ENCODE measurements at places on chromosomes 3 and 15. TPM values are rescaled to one million over a fixed set of nuclear protein-coding genes. Genes with fewer than 3 reads are reported as not detected.

The ZNF385D gene
- 17.4 TPM for polyA plus RNA-seq

GRCh38 chr3:108293858-108294257, 2.5 kb upstream of the HHLA2 start:
- DNase-seq, result no peak

The STX19 gene
- 0.32 TPM for polyA plus RNA-seq

The CSTA gene
- 0.32 TPM for polyA plus RNA-seq

The DNAJB8 gene
- not detected for polyA plus RNA-seq

DNA sequence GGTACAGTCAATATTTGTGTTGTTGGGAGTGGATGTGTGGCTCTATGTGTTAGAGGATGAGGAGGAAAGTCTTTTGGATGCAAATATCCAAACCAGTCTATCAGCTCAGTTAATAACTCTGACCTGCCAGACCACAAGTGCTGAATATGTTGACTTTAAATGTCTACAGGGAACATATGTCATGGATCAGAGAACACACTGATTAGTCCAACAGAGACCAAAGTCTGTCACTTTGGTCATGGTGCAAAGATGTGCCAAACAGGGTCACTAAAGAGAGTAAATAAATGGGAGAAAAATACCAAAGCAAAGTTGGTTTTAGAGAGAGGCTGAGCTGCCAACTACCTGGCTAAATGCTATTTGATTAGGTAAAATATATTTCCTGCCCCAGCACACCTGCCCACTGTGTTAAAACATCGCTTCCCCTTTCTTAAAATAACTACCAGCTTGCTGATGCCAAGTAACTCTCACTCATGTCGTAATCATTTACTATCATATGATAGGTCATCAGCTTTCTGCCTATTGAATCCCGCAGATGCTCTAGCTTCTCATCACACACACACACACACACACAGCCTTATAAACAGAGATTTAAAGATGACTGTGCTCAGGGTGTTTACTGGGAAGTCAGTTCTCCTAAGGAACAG, 173.3 kb downstream of the PDZRN3 start:
- DNase-seq, result no peak

- DNase-seq, result no peak
Observed at GRCh38 chr3:150230037-150230436, 178.1 kb upstream of the TSC22D2 start.

- no peak for DNase-seq
Observed at GRCh38 chr15:88745696-88746095, 57.5 kb upstream of the ACAN start.

The TMA7 gene
- 240 TPM for polyA plus RNA-seq

- DNase-seq, result no peak
Observed at GRCh38 chr3:23762214-23762613, 43.5 kb upstream of the UBE2E1 start.

DNA sequence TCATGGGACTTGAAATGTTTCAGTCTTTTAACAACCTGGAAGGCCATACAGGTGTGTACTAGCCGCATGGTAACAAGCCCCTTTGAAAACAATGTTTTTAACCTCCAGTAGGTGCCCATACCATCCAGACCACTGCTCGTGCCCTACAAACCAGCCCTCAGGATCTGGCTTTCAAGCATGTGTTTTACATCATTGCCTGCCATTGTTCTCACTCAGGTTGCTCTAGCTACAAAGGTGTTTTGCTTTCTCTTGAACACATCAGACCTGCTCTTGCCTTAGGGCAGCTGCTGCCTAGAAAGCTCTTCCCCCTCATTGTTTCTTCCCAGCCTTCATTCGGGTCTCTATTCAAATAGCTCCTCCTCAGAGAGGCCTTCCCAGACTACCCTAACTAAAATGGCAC, 32.3 kb upstream of the MAP3K13 start:
- no peak for DNase-seq

The SERPINI2 gene
- 1.9 TPM for polyA plus RNA-seq

GRCh38 chr3:85584779-85585356, 626.1 kb downstream of the CADM2 start:
- DNase-seq, result no peak

GRCh38 chr3:134437211-134437752, 48.5 kb downstream of the ANAPC13 start:
- no peak for DNase-seq

DNA sequence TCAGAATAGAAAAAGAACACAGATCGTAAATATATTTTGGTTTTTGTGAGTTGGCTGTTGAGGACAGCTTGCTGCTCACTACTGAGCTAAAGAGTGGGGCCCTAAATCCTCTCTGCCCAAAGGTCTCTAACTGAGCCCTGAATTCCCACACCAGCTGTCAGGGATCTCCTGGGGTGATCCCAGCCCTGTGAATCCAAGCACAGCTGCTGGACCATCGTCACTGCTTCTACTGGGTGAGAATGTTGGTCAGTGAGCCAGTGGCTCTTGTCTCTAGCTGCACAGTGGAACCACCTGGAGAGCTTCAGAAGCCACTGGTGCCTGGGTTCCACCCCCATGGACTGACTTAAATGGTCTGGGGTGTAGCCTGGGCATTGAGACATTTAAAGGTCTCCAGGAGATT, 90.5 kb upstream of the IL12A start:
- no peak for DNase-seq

DNA sequence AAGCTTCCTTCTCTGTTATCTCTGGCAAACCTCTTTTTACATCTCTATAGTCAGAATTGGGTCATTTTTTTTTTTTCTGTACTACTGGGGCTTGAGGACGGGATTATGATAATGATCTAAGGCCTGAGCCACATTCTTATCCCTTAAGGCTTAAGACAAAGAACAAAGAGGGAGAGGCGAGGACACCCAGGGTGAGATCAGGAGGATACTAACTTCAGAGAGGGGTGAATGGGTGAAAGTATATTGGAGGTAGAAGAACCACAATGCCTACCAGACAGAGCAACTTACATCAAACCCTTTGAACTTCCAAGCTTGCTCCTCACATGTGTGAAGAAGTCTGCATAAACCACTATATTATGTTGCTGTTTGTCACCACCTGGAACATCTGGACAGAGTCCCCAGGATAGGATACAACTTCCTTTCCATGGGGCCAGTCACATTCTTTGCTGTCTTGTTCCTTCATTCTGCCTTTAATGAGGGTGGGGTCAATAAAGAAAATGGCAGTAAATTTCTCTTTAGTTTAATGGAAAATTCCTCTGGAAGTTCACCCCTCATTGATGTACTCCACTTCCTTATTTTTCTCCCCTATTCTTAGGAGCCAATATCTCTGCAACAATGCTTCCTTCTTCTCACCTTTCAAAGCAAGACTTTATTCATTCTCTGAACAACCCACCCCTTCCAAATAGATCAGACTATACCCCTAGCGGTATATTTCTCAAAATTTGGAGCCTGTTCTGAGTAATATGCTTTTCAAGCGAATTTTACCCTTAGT, 9.1 kb upstream of the PDCD6IP start:
- no peak for DNase-seq

GRCh38 chr15:80485370-80486164, 81.4 kb downstream of the ARNT2 start:
- DNase-seq, result no peak

GRCh38 chr15:70343961-70344621, 246.4 kb upstream of the TLE3 start:
- no peak for DNase-seq

The PLAAT1 gene
- 3.6 TPM for polyA plus RNA-seq

The OR5H2 gene
- polyA plus RNA-seq, result not detected

GRCh38 chr15:68635141-68635540, 56.3 kb downstream of the CORO2B start:
- no peak for DNase-seq

The SMCO1 gene
- polyA plus RNA-seq, result not detected

The ESYT3 gene
- polyA plus RNA-seq, result 3.1 TPM

The GNB4 gene
- polyA plus RNA-seq, result 29.2 TPM

- DNase-seq, result no peak
Observed at GRCh38 chr3:179973931-179974361, 62.8 kb downstream of the PEX5L start.

DNA sequence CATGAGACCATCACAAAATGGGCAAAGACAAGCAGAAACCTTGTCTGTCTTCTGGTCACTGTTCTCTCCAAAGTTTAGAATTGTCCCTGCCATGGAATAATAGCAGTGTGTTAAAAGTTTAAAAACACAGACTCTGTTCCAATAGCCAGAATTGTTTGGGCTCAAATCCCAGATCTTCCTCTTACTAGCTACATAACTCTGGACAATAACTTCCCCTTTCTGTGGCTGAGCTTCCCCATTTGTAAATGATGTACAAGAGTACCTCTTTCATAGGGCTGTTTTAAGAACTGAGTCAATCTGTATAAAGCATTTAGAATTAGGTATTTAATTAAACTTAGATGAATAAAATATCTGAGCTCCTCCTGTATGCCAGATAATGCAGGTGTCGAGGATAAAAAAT, 623.0 kb downstream of the NTRK3 start:
- DNase-seq, result no peak

The CISH gene
- 29.4 TPM for polyA plus RNA-seq

The DAPK2 gene
- polyA plus RNA-seq, result 8.1 TPM

DNA sequence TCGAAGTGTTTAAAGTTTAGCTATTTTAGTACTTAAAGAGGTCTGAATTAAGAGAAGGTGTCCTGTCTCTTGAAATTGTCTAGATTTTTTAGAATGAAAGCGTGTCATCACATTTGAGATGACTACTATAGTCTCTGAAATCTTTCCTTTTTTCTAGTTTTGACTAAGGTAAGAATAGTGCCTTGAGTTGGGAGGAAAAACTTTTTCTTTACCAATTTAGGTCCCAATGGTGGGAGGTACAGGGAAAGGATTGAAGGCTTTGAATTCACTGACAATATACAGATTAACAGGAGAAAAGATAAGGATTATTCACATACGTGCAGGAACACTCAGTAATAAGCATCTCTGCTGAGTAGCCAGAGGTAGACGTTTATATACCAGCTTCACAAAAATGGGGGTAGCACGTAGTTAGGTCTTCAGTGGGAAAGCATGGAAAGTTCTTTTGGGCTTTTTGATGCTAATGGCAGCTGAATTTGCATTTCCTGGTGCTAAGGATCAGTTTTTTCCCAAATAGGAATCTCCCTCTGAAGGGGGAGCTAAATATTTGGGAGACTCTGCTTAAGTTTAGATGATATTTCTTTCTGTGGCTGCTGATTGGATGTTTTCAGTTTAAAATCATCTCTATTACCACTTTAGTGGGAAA, 88.1 kb downstream of the VPS8 start:
- no peak for DNase-seq

DNA sequence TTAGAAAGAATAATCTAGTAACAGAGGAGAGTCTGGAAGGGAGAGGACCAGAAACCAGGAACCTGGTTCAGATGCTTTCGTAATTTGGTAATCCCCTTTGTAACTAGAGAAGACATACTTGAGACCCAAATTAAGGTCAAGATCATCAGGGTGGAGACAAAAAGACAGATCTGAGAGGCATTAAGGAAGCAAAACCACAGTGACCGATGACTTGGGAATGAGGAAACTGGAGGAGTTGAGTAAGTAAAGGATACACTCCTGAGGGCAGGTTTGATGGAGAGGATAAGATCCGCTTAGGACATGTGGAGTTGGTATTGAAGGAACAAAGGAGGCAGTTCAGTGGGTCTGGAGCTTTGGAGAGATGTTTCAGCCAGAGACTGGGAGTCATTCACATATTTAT, 23.6 kb upstream of the BCL2A1 start:
- no peak for DNase-seq

DNA sequence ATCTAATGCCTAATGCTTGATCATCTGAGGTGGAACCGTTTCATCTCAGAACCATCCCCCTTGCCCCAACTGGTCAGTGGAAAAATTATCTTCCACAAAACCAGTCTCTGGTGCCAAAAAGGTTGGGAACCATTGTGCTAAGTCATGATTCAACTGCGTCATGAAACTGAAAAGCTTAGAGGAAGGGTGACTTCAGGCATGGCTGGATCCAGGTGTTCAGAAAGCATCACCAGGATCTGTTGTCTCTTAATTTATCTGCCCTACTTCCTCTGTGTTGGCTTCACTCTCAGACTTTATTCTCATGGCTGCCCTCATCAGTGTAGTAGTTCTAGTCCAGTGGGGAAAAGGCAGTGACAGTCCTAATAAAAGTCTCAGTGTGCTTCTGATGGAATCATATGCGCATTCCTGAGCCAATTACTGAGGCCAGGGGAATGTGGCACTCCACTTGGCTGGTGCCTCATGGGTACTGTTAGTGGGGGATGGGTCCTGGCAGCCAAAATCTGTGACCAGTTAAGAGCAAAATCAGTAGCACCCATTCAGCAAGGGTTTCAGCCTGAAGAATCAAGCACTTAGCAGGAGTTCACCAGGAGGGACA, 110.3 kb downstream of the WNT5A start:
- DNase-seq, result no peak

The RBPMS2 gene
- 12.6 TPM for polyA plus RNA-seq

DNA sequence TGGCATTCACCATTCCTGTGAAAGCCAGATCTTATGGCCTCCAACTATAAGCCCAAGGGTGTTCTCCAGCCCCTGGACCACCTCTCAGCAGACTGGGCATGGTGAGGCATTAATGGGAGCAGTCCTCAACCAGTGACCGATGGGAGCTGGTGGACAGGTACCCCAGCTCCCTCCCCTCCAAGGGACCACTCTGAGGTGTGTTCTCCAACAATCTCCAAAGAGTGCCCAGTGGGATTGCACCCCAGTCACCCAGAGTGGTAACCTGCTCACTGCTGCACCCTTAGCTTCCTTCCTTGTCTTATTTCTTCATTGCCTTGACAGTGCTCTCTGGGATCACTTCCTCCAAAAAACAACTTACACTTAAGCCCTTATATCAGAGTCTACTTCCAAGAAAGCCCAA, 8.2 kb upstream of the ITGA11 start:
- no peak for DNase-seq

GRCh38 chr15:84949043-84949442, 32.6 kb upstream of the PDE8A start:
- DNase-seq, result no peak

DNA sequence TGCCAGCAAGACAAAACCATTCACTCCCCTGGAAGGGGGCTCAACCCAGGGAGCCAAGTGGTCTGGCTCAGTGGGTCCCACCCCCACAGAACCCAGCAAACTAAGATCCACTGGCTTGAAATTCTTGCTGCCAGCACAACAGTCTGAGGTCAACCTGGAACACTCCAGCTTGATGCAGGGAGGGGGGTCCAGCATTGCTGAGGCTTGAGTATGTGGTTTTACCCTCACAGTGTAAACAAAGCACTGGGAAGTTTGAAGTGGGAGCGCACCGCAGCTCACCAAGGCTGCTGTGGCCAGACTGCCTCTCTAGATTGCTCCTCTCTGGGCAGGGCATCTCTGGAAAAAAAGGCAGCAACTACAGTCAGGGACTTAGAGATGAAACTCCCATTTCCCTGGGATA, 81.7 kb downstream of the MSL2 start:
- no peak for DNase-seq

Data from left kidney (tissue), 8 donors.